Cortex of kidney (tissue), 1 donor: ENCODE measurements at places on chromosomes 3 and 15.

DNA sequence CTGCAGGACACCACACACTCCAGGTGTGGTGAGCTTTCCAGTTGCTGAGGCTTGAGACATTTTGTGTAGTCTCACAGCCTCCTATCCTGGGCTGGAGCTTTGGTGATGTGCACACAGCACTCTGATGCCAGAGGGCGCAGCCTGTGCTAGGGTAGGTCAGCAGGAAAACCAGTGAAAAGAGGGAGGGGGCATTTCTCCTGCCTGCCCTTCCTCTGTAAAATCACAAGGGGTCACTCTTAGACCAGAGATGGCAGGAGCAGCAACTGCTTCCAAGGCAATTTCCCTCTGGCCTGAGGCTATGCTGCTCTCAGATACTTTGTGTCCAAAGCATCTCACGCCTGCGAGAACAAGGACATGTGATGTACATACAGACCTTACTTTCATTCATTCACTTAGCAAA, 16.5 kb upstream of the MUSTN1 start:
- DNase-seq: no peak

- DNase-seq: no peak
Measured at GRCh38 chr15:50891159-50891558, 17.3 kb upstream of the AP4E1 start.

GRCh38 chr3:101635954-101636798, 40.8 kb downstream of the ZBTB11 start:
- no peak for DNase-seq

- no peak for DNase-seq
Measured at GRCh38 chr3:17938313-17938712, 195.9 kb upstream of the TBC1D5 start.

GRCh38 chr15:50107157-50107556, 11.9 kb downstream of the ATP8B4 start:
- DNase-seq: no peak

DNA sequence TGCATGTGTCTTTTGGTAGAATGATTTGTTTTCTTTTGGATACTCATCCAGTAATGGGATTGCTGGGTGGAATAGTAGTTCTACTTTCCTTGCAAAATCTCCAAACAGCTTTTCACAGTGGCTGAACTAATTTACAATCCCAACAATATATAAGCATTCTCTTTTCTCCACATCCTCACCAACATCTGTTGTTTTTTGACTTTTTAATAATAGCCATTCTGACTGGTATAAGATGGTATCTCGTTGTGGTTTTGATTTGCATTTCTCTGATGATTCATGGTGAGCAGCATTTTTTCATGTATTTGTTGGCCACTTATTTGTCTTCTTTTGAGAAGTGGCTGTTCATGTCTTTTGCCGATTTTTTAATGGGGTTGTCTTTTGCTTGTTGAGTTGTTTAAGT, 55.8 kb downstream of the ST8SIA2 start:
- no peak for DNase-seq

DNA sequence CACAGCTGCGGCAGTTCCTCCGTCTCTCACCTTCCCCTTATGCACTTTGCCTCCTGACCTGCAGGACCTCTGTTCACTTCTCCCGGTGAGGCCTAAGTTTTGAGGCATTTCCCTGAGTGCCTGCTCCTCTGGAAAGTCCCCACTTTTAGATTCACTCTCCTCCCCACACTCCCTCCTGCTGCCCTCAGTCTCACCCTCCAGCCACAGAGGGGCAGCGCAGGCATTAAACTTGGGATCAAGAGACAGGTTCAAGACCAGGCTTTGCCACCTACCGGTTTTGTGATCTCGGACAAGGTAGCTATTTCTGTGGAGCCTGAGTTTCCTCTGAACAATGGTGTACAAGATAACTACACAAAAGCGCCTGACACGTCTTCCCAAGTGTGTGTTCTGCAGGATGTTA, 19.4 kb downstream of the SLC6A11 start:
- no peak for DNase-seq

DNA sequence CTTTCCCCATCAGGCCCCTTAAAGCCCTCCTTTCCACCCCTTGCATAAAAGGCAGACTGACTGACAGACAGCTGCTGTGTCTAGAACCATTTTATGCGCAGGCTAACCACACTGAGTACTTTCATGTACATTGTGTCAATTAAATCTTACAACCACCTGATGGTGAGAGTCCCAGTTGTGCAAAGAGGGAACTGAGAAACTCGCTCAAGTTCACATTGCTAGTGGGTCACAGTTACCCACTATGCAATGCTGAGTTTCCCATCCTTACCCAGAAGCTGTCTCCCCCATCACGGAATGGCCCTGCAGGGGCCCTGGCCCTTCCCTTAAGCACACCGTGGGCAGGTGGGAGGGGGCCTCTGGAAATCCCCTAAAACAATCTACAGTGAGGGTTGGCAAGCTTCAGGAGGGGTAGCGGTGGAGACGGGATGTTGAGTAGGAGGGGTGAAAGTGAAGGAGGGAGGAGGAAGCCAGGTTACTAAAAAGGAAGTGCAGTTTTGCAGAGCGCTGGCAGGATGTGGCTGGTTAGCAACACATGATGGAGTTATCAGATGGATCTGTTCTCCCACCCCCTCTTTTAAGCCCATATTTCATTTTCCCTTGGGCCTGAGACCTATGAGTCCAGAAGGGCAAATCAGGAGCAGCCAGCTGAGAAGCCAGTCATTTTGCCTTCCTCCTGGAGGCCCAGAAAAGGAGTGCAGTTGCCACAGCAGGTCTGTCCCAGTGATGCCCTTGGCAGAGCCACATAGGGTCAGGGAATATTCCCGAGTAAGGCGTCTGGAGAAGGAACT, 30.0 kb downstream of the STARD5 start:
- DNase-seq: no peak

DNA sequence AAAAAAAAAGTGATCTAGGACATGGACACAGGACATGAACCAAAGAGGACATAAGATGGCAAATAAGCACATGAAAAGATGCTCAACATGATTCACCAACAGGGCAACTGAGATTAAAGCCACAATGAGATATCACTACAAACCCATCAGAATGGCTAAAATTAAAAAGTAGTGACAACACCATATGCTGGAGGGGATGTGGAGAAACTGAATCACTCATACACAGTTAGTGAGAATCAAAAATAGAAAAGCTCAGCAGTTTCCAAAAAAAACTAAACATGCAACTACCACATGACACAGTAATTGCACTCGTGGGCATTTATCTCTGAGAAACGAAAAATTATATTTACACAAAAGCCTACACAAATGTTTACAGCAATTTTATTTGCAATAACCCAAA, 27.9 kb upstream of the ACKR4 start:
- no peak for DNase-seq

DNA sequence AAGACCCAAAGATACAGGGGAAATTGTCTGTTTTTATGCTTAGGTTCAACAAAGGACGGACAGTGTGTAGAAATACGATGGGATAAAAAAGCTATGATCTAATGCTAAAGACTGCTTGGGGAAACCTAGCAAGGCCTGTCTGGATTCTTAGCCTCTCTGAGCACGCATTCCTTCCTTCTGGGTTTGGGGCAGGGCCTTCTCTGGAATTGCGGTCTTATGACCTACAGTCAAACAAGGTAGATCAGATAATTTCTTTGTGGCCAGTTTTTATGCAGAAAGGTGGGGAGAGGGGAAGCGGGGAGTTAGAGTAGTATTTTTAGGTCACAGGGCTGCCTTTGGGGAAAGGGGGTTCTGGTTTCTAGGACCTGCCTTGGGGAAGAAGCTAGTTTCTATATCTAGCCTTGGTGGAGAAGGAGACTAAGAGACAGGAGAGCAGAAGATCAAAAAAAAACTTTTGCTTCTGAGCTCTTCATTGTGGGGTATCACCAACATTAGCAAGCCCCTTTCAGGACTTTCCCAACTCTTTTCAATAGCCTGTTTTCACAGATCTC, 39.1 kb upstream of the LIPC start:
- no peak for DNase-seq

DNA sequence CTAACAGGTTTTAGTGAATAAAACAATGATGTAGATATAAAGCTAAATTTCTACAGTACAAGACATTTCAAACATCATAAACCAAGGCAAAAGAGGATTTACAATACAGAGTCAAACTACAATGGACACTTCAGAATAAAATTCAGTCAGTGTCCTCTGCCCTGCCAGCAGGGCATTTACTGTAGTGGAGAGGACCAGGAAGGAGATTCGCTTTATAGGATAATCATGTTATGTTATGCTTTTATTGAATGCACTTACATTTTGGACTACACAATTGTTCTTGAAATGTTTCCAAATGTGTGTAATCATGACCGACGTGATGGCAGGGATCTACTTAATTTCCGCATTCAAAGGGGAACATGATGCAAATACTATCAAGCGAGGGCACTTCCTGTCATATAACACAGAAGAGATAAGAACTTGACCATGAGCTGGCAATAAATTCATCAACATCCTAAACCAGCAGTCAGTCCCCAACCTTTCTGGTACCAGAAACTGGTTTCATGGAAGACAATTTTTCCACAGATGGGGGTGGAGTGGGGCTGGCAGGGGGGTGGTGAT, 925.6 kb downstream of the FHIT start:
- no peak for DNase-seq

DNA sequence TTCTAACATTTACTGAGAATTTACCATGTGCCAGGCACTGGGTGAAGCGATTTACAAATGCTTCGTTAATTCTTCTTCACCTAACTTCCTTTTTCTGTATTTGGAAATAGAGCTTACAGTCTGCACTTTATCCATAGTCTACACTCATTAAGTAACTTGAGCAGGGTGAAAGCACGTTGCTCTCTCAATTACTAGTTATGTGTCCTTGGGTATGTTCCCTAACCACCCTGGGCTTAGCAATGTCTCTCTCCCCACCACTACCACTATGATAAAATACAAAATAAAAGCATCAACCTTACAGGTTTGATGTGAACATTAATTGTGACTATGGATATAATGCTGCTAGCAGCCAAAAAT, 172.9 kb upstream of the SLC2A2 start:
- no peak for DNase-seq

DNA sequence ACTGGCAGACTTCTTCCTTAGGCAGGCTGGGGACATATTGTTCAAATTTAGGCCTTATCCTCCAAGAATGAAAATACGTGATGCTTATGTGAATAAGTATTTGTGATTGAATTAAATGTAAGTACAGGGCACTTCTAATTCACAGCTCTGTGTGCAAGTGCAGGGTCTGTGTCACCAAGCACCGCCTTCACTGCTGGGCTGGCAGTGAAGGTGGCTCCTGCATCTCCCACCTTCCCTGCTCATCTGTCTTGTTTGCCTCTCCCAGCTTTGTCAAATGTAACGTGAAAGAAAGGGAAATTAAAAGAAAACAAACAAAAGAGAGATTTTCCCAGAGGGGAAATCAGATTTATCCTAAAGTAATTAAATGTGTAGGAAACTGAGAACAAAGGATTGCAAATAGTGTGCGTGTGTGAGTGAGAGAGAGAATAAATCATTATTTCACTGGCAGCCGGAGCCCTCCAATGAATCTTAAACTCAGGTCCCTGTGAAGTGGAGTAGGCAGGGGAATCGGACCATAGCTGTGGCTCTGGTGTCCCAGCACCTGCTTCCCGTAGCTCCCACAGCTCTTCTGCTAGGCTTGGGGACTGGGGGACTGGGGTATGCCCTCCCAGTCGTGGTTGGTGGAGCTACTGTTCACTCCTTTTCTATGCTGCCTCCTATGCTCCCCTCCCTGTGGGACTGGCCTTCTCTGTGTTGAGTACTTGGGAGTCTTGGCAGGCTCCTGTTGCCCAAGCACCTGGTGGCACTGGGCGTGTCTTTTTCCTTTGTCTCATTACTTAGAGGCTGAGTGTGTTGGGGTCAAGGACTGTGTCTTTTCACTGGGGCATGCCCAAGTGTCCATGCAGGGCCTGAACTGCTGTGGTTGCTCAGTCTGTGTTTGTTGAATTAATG, 222.2 kb downstream of the EPHB1 start:
- no peak for DNase-seq

GRCh38 chr3:193594946-193595689, 2.1 kb downstream of the OPA1 start:
- DNase-seq: no peak

DNA sequence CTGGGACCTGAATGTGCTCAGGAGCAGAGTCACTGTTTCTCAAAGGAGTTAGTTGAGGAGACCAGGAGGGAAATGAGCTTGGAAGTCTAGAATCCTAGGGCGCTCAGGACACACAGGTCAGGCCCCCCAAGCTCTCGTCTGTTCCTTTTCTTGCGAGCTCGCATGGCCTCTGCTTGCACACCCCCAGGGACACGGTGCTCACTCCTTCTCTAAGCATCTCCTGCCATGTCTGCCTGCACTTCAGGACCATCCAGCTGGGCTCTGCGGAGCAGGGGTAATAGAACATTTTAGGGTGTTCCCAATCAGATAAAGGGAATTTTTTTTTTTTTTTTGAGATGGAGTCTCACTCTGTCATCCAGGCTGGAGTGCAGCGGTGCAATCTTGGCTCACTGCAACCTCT, 213.2 kb downstream of the XXYLT1 start:
- DNase-seq: no peak

- DNase-seq: no peak
Measured at GRCh38 chr3:150072576-150072975, 101.9 kb upstream of the PFN2 start.

DNA sequence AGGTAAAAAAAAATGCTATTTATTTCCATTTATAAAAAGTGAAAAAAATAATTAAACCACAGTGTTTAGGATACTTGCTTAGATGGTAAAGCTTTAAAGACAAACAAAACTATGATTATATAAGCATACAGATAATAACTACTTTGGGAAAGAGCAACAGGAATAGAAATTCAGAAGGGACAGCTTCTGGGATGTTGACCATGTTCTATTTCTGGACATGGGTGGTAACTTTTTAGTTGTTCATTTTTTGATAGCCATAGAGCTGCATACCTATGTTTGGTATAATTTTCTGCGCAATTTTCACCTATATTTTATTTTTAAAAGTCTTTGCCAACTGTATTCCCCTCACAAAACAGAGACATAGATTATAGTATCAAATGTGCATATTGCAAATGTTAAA, 572.0 kb upstream of the NR2F2 start:
- DNase-seq: no peak

DNA sequence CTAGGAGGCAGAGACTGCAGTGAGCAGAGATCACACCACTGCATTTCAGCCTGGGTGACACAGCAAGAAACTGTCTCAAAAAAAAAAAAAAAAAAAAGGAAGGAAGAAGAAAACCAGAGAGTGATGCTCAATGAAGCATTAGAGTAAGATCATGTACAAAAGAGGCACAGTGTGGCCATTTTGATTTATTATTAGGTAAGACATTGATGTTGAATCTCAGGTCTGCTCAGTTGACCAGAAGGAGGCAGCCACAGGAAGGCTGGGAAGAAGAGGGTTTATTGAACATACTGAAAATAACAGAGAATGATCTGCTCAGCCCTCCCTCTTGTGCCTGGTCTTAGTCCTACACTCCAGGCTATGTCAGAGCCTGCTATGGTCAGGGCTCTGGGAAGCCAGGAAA, 15.6 kb downstream of the LRRK1 start:
- no peak for DNase-seq

DNA sequence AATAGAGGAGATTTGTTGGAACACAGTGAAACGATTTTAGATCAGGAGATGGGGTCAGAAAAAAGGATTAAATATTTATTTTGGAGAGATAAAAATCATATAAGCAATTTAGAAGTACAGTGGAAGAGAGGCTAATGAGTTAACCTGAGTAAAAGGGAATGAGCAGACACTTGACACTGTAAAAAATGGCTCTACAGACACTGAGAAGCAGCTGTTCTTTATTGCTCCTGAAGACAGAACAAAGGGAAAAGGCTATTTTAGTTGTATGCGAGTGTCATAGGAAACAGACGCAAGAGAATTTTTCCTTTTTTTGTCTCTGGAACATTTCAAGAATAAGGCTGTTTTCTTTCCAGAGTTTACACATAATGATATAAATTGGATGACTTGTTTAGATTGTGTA, 34.3 kb downstream of the ASTE1 start:
- no peak for DNase-seq

GRCh38 chr3:123834631-123835030, 49.5 kb downstream of the MYLK start:
- no peak for DNase-seq
